ENCODE measurements at places on chromosomes 1 and 21.

DNA sequence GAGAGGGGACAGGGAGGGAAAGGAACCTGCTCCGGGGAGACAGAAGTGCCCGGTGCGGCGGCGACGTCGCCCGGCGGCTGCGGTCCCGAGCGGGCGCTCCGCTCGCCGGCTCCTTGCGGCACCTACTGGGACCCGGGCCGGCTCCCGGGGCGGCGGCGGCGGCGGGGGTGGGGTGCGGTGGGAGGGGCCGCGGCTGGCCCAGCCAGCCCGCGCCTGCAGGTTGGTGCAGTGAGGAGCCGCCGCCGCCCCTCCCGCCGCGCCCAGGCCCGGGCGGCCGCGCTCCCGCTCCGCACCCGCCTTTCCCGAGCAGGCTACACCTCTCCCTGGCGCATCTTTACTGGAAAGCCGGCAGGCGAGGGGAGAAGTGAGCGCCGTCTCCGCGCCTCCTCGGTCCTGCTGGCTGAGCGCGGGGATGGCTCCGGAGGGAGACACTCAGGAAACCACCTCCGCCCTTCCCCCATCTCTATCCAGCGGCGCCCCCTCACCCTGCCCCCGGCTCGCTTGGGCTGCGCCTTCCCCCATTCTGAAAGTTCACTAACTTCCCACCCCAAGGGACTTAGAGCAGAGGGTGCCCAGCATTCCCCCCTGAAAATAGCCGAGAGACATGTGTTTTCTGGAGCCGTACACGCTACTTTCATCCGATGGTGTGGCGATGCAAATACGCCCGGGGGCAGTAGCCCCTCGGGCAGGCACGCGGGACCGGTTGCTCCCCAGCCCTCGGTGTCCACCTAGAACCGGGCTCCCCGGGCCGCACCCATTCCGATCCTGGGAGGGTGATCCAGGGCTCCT is at the start of gene PLD5:
TSS of gene PLD5 (minus strand) at position 127 of the 789 bp plus-strand sequence.
- peak; percentile 67 for DNase-seq

- DNase-seq, result no peak
Measured at GRCh38 chr1:154962156-154962749, 671 bp upstream of the PYGO2 start.

- no peak for DNase-seq
Measured at GRCh38 chr1:246162560-246162959, 344.5 kb downstream of the SMYD3 start.

DNA sequence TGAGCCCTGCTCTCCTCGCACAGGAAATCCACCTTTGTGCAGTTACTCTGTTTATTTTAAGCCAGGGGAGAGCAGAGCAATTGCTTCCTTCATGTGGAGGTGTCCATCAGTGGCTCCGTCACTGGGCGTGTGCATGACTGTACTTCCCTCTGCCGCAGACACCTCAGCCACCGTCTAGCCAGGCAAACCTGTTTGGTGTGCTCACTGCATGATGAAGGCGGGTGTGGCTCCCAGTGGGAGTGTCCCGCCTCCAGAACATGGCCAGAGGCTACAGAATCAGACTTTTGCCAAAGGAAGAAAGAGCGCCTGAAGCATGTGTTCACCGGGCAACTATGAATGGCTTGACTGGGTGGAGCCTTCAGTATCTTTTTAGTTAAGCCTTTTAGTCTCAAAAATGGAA is 26.1 kb upstream of the LAMC2 start:
- no peak for DNase-seq

- DNase-seq, result no peak
Measured at GRCh38 chr1:91505086-91505485, 4.4 kb downstream of the CDC7 start.

Measured in NCI-H524 (cell line).